ENCODE measurements at places on chromosomes 6 and 20.

DNA sequence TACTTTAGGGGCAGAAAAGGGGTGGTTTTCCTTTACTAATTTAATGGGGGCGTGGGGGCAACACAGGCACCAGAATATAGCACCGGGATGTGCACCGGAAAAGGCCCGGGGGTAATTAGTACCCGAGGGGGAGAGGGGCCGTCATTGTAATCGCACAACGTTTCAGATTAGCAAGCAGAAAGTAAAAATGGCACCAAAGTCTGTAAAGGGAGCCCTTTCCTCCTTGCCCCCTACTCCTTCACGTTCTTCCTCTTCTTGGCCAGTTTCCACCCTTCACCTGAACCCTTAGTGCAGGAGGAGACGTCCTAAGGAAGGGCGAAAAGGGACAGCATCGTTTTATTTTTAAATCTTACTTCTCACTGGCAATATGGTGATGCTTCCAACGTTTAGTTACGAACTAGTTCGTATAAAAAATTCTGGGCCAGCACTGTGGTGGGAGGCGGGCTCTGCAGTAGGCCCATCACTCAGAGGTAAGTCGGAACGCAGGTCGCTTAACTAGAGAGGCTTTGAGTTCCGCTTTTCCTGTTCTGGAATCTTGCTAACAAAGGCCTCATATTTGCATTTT, 742 bp upstream of the CEP85L start:
- DNase-seq, result no peak

- no peak for DNase-seq
Observed at GRCh38 chr20:48821261-48821920, 6.4 kb downstream of the PREX1 start.

DNA sequence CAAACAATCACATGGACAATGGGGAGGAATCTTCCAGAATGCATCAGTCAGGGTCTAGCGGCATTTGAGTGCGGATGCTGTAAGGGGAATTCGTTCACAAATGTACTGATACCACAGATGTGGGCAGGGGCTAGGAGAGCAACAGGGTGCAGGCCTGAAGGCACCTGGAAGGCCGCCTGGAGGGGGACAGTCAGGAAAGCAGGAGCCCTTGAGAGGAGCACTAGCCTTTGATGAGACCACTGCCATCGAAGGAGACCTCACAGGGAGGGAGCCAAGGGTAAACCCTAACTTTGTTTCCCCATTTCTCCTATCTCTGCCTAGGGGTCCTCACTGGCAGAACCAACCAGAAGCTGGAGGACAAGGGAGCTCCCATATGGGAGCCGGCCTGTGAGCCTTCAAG, 38.2 kb downstream of the MYB start:
- DNase-seq, result no peak

- DNase-seq, result no peak
Observed at GRCh38 chr20:615514-615913, 5.4 kb upstream of the TCF15 start.

GRCh38 chr6:130426066-130426721, 60.4 kb downstream of the TMEM200A start:
- DNase-seq, result no peak

GRCh38 chr6:156956286-156956685, 179.1 kb downstream of the ARID1B start:
- DNase-seq, result no peak

- no peak for DNase-seq
Observed at GRCh38 chr6:484086-484745, 92.7 kb downstream of the IRF4 start.

DNA sequence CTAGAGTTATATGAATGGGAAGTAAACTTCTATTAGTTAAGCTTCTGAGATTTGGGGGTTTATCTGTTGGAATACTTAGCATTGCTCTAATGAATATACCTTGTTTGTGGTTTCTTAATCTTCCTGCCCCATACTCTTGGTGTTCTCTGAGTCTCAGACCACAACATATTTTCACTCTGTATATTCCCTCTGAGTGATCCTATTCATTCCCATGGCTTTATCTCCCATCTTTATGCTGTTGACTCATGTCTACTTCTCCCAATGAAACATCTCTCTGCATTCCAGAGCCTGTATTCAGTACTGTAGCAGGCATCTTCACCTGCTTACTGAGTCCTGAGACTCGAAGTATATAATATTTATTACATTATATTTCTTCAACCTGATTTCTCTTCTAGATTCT, 283.7 kb upstream of the MAP3K7 start:
- no peak for DNase-seq

DNA sequence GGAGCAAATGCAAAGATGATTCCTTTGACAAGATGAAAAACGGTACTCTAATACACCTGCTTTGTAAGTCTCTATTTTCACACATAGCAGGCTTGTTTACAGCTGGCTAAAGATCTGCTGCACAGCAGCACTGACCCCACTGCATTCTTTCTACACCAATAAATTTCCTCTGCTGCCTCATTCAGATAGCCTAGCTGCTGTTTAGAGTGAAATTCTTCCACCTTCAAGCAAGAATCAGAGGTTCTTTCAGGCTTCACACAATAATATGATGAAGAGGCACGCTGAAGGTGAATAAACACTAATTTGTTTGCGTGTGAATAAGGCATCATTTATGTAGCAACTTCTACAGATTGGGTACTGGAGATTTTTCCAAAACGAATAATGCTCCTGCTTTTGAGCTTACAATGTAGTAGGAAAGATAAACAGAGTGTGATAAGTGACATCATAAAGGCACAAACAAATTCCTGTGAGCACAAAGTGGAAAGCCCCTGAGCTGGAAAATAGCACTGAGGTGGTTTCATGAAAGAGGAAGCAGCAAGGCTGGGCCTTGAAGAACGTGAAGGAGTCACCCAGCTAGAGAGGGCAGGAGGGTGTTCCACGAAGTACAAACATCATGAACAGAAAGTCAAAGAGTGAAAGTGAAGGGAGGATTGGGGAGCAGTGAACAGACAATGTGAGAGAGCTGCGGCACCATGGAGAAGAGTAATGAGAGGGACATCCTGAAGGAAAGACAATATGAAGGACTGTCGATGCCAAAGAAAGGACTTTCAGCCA, 543.4 kb downstream of the CD83 start:
- DNase-seq, result no peak

Data from activated effector memory CD4-positive, alpha-beta T cell treated with Interleukin-2 at 50 U/mL for 16 hours (primary cell).